ENCODE measurements at places on chromosomes 16 and 17.

GRCh38 chr16:24890746-24891145 is 45.0 kb downstream of the SLC5A11 start:
- DNase-seq = no peak

DNA sequence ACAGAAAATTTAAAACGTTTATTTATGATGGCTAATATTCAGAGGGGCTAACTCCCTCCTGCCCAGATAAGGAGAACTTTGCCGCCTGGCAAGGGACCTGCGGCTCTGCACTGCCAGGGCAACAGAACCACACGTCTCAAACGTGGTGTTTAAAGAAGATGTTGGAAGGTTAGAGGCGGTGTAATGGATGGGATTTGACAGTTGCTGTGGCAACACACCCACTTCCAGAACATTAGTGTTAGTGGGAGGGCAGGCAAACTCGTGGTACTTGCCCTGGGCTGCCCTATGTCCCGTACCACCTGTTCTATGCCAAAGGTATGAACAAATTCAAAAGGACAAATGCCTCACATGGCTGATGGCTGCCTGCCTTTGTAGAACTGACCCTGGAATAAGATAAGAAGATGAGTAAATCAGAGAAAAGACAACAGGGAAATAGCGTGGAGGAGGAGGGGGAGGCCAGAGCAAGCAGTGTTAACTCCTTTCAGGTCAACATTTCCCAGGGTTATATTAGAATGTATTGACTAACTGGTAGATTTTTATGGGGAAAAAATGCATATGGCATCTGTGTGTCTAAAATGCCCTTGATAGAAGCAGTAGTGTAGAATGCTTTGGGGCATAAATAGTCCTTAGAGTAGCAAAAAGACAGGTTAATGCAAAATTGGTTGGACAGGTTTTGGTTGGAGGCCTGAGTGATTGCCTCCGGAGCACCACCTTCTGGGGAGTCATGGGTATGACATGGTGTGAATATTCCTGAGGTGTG is 30.8 kb downstream of the HLF start:
- peak; percentile 64 for DNase-seq

DNA sequence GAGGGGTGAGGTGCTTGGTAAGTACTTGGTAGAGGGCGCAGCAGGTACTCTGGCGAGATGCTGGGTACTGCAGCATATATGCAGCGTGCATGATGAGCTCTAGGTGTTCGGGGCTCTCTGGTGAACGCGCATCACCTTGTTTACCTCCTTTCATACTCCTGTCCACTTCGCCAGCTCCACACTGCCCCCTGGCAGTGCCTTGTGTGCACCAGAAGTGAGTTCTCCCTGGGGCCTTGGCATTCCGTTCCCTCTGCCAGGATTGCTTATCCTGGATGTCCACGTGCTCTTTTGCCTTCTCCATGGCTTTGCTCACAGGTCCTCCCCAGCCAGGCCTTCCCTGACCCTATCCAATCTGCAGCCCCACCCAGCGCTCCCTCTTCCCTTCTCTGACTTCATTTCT is 154.2 kb downstream of the MRM1 start:
- DNase-seq = no peak

- no peak for DNase-seq
Measured at GRCh38 chr17:16516594-16517051, 24.6 kb upstream of the LRRC75A start.

GRCh38 chr17:63930951-63931575 is 1.1 kb downstream of the CD79B start:
- DNase-seq = no peak

- DNase-seq = no peak
Measured at GRCh38 chr17:70365091-70365583, 195.8 kb downstream of the KCNJ2 start.

DNA sequence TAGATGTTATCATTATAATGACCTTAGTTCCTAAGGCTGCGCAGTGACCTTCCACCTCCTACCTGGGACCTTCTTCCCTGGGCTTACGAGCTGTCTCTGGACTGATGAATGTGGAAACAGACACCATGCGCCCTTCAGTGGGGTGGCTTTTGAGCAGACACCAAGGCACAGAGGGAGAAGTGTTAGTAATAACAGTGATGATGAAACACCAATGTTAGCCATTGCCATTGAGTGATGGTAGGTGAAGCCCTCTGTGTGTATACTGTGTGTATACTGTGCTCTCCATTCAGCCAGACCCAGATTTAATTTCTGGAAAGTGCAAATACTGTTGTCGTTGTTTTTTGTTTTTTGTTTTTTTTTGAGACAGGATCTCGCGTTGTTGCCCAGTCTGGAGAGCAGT is 44.5 kb downstream of the CLEC16A start:
- DNase-seq = no peak

GRCh38 chr16:52631711-52632110 is 84.8 kb upstream of the TOX3 start:
- DNase-seq = no peak

- no peak for DNase-seq
Measured at GRCh38 chr17:40779181-40779909, 3.0 kb downstream of the KRT27 start.

DNA sequence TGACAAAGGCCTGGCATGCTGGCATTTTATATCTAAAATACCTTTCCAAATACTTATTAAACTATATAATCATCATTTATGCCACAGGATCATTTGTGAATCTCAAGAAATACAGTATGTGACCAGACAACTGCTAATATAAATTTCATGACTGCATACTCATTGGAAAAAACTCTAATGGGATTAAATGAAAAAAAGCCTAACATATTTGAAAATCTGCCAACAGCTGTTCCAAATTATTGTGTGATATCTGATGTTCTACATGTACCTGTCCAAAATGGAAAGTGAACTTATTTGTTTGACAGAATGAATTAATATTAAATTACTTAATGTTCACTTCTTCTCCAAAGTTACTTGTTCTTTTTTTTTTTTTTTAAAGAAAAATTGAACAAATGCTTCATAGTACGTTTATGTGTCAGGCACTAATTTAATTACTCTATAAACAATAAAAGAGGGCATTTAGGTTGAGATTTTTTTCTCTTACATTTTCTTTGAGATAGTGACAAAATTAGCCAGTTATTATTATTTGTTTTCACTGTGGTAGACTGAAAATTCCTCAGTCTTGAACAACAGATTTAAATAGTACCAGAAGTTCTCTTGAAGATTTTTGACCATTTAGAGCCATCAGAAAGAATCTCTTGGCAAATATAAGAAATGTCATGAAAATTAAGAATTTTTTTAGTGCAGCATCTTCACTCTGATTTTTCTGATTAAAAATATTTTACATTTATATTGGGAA is 114.0 kb downstream of the FTO start:
- no peak for DNase-seq

- no peak for DNase-seq
Measured at GRCh38 chr16:14667347-14668266, 26.5 kb downstream of the PLA2G10 start.

- no peak for DNase-seq
Measured at GRCh38 chr17:58413684-58414083, 3.6 kb downstream of the RNF43 start.

- no peak for DNase-seq
Measured at GRCh38 chr16:76532188-76532973, 255.2 kb downstream of the CNTNAP4 start.

DNA sequence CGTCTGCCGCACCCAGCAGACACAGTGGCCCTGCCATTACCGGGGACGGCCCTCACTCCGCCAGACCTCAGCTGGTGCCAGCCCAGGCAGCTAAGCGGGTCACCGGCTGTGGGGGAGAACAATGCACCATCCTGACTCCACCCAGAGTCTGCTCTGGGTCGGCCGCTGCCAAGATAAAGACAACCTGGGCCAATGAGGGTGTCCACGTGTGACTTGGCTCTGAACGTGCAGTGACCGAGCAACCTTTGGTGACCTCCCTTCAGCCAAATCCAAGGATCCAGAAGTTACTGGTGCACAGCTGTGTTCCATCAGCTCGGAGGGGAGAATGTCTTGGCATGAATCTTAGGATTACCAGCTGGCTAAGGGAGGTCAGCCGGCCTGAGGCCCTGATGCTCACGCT is 155.9 kb downstream of the NTN1 start:
- DNase-seq = no peak

DNA sequence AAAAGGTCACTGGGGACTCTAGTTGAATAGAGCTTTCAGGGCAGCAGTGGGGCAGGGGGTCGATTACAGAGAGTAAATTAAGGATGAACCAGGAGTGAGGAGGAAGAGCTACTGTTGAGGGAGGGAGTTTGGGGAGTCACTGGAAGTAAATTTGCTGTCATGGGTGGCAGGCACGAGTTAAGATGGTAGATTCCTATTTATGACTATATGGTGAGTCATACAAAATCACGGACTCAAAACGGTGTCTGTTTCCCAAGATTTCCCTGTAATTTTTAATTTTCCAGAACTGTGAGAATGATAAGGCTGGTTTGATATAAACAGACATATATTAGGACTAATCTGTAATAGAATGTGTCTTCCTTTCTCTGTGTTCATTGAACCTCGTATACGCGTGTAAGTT is 287.6 kb upstream of the GOT2 start:
- no peak for DNase-seq

GRCh38 chr16:4246777-4247459 is 5.0 kb upstream of the SRL start:
- DNase-seq = no peak

DNA sequence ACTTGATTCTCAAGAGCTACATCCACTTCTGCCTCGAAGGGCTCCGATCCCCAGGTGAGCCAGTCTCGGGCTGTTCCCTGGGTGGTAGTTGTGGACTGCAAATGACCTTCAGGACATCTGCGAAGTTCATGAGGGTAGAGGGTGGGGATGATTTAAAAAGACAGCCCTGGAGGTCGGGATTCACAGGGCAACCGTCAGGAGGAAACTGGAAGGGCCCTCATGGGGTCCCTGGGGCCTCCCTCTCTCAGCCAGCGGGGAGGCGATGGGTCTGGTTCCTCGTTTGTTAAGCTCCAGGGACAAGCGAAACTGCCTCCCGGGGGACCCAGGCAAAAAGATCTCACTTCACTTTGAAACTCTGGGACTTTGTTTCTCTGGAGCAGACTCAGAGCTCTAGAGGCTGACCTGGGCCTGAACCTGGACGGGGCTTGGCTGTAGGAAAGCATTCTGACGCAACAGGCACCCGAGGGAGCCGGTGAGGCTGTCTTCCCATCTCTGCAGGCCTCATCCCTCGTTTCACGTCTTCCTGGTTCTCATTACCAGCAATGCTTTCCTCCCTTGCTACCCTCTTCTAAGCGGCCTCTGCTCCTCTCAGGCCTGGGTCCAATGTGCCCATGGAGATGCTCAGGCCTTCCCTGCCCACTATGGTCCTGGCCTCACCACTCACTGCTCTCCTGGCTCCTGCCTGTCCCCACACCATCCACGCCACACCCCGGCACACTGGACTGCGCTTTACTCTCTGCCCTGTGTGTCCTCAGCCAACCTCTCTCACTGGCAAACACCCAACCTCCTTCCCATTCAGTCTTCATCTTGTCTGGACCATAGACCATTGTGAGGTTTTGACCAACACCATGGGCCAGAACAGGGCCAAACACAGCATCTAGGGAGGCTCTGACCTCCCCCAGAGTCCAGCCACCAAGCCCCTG is 214.2 kb upstream of the TNRC6C start:
- DNase-seq = no peak

- DNase-seq = no peak
Measured at GRCh38 chr17:82222816-82223215, 6.0 kb upstream of the SLC16A3 start.

DNA sequence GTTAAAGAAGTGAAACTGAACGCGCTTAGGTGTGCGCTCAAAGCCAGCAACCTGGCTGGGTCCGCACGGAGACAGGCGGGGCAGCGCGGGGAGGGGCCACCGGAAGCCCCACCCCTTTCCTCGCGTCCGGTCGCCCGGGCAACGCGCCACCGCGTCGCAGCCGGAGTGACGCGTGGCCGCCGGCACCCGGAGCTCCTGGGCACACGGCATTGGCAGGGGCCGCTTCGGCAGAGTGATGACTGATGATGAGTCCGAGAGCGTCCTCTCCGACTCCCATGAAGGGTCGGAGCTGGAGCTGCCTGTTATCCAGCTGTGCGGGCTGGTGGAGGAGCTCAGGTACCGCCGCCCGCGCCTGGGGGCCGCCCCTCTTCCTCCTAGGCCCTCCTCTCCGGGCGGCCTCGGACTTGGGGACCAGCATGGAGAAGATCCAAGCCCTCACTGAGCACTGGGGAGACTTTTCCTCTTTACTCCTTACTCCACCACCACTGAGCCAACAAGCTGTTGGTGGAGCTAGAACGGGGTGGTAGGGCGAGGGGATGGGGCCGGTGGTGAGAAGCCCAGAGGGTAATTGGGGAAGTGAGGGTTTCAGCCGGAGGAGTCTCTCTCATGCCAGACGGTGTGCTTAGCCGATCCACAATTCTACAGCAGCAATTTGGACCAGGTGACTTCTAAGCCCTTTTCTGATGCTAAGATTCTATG is 44.9 kb downstream of the PRSS54 start:
- peak; percentile 68 for DNase-seq

DNA sequence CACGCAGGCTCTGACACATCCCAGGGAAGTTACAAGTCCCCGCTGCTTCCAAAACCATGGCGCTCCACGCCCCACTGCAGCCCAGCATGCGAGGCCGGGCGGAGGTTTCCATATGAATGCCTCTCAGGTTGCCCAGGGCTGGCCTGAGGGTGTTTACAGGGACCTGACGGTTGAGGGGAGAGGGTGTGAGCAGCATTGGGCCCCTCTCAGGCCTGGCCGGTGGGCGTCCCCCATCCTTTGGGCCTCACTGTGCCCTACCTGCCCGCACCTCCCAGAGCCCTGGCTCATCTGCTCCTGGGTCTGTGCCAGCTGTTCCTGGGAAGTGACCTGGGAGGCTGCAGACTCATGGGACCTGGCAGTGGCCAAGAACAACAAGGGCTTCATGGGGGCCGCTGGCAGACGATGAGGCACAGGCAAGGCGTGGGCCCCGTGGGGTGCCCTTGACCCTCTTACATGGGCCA is 173.5 kb downstream of the C16orf95 start:
- DNase-seq = no peak

DNA sequence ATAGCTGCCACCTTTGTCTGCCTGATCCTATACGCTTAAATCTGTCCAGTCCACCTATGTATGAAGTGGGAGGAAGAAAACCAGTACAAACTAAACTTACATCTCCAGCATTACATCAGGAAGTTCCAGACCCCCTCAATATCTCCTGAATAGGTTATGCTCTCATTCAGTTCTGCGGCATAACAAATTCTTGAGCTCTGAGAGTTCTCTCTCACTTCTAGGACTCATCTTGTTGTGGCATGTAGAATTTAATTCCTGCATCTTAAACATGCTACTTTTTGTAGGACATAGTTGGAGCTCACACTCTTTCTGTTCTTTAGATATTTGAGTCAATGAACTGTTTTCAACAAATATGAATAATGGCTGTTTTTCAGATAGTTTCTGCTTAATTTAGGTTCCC is 662.5 kb downstream of the CDH11 start:
- DNase-seq = no peak

- peak; percentile 79 for DNase-seq
Measured at GRCh38 chr17:14926526-14927122, 338.5 kb downstream of the PMP22 start.

GRCh38 chr16:27745348-27745747 is 195.4 kb downstream of the KATNIP start:
- no peak for DNase-seq
